ENCODE measurements at places on chromosomes 3 and 15. TPM values are rescaled to one million over a fixed set of nuclear protein-coding genes. Genes with fewer than 3 reads are reported as not detected.

GRCh38 chr3:130759692-130760338 lies 13.2 kb upstream of the PIK3R4 start:
- peak; percentile 79 for DNase-seq

TRIM42 gene
- polyA plus RNA-seq = not detected

DNA sequence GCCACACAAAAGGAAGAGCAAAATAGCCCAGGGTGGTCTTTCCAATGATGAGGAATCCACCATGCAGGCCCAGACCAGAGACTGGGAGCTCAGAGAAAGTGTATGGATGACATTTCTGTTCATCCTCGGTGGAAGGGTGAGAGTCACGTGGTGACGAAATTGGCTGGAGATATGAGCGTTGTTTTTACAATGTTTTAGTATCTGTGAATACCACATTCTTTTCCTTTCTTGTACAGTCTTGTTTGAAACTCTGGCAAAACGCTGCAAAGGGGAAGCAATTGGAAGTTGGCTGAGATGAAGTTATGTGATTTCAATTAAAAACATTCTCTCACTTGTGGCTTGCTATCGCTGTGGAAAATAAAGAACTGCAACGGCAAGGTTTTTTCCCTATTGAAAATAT lies 137.5 kb downstream of the MAGI1 start:
- DNase-seq = no peak

- no peak for DNase-seq
Measured at GRCh38 chr3:97910931-97911351, 61.3 kb downstream of the RIOX2 start.

KIF7 gene
- polyA plus RNA-seq = 1.3 TPM

STT3B gene
- polyA plus RNA-seq = 39.3 TPM

Measured in lung (tissue), 17 donors.